ENCODE measurements at places on chromosomes 1 and 21.

- DNase-seq = no peak
Measured at GRCh38 chr1:201421041-201421440, 489 bp downstream of the TNNI1 start.

- DNase-seq = no peak
Measured at GRCh38 chr1:32491386-32491785, 26.5 kb downstream of the ZBTB8B start.

- no peak for DNase-seq
Measured at GRCh38 chr1:167794043-167794442, 72.3 kb downstream of the MPZL1 start.

- no peak for DNase-seq
Measured at GRCh38 chr1:81672766-81673165, 128.0 kb upstream of the ADGRL2 start.

- no peak for DNase-seq
Measured at GRCh38 chr1:197197430-197197997, 51.0 kb upstream of the ASPM start.

GRCh38 chr1:35315649-35316048 lies 47.1 kb downstream of the ZMYM4 start:
- DNase-seq = no peak

- no peak for DNase-seq
Measured at GRCh38 chr1:37041483-37041882, 7.2 kb upstream of the GRIK3 start.

DNA sequence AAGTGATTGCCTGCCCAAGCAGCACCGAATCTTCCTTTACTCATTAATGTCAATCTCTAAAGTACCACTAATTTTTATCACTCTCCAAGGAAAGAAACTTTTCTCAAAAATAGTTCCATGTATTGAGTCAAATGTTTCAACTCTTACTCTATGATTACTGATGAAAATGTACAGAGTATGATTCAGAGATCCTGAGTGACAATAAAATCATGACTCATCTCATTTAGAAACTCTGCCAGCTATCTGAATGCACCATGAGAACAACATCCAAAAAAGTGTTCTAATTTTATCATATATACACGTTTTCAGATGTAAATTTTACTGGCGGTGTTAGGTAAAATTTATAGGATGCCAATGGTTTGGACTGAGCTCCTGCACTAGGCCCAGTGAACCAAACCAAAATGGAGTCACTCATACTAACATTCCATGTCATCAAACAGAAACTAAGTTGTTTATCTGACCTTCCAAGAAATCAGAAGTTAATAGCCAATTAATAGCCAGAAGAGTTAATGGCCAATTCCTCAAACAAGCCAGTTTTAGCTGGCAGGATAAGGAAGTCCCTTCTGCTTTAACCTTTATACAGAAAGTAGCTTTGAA lies 22.6 kb downstream of the PLPPR5 start:
- no peak for DNase-seq

DNA sequence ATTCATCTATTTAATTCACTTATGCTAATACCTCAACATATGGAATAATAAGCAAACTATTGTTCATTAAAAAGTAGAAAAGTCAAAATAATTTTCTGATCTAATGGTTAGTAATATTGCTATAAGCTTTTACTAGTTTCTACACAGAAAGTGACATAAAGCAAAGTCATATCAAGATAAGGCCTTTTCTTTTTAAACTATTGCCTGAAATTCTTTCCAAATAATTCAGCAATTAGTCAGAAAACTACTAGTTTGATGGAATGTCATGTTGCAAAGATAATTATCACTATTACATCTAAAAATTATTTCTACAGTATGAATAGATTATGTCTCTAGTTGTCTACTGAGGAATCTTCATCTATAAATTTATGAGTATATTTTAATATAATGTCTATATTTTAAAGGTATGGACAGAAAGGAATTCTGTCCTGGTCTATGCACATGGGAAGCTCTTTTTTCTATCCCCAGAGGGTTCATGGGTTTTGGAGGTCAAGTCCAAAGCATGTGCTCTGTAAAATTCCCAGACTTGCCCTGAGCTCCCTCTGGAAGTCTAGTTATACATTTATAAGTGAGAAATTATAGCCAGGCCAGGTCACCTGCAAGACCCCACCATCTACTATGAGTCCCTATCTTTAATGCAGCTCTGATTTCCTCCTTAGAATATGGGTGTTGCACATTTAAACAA lies 84.6 kb upstream of the DPYD start:
- DNase-seq = no peak

- DNase-seq = no peak
Measured at GRCh38 chr1:50419192-50419906, 3.9 kb downstream of the DMRTA2 start.

GRCh38 chr1:36988741-36989193 lies 45.5 kb downstream of the GRIK3 start:
- DNase-seq = no peak

- no peak for DNase-seq
Measured at GRCh38 chr1:44089371-44090048, 29.1 kb upstream of the KLF17 start.

DNA sequence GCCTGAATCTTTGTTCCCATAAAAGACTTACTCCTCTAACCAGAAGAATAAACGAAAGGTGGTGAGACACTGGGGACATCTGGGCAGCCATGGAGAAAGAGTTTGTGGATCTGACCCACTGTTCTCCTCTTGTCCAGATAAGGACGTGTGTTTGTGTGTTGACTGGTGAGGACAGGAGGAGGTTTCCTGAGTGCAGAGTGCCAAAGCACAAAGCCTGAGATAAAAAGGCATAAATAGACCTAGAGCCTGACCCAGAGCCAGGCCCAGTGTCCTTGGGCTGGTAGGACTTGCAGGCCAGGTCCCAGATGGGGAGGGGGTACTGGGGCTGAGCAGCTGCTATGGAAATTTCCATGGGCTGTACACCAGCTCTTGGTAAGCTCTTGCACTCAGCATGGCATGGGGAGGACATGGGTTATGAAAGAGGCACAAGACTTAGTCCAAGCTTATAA lies 19.6 kb upstream of the COQ8A start:
- DNase-seq = no peak

GRCh38 chr1:235266325-235266724 lies 61.7 kb downstream of the ARID4B start:
- DNase-seq = no peak

DNA sequence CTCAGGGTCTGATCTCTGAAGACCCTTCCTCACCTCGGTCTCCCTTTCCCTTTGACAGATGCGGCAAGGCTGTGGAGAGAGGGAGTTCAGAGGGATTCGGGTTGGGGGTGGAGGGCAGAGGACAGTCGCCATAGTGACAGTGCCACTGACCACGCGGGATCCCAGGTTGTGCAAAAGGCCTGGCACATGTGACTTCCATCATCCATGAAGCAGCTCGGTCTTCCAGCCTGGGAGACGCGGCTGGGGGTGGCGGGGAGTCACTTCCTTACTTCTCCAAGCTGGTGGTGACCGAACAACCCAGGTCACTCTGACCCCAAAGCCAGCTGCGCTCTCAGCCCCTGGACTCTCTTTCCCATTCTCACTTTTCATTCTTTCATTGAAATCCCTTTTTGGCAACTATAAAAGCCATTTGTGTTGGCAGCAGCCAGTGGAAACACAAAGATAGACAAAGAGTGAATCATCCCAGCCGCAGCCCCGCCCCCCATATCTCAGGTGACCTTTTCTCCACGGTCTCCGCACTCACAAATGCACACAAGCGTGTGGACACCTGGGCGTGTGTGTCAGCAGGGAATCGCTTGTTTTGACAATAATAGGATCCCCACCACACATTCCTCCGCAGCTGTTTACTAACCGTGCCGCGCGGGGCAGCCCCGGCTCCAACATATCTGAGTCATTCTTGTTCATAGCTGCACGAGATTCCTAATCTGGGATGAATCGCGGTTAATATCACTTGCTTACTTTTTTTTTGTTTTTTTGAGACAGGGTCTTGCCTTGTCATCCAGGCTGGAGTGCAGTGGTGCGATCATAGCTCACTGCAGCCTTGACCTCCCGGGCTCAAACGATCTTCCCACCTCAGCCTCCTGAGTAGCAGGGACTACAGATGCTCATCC lies 68.3 kb downstream of the DHRS3 start:
- no peak for DNase-seq

GRCh38 chr1:197065559-197065958 lies 1.5 kb downstream of the F13B start:
- no peak for DNase-seq

- no peak for DNase-seq
Measured at GRCh38 chr1:82921759-82922158, 1077.2 kb downstream of the TTLL7 start.

- no peak for DNase-seq
Measured at GRCh38 chr1:214414691-214415090, 133.7 kb downstream of the SMYD2 start.

DNA sequence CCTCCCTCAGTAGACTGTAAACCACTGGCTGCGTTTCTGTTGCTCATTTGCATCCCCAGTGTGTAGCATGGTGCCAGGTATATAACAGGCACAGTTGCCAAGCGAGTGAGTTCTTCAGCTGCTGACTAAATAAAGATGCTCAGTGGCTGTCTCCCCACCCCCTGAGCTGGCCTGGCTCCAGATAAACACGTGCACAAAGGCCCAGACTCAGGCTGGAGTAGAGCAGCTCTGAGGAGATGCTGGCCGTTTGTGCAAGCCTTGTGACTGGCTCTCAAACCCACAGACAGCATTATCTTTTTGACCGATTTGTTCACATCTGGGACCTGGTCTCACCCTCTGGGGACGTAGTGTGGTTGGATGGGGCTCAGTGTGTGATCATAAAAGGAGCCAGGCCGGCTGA lies 7.1 kb downstream of the CHRNB2 start:
- no peak for DNase-seq

GRCh38 chr1:80076469-80076868 lies 1069.9 kb upstream of the ADGRL4 start:
- no peak for DNase-seq

- no peak for DNase-seq
Measured at GRCh38 chr1:185906186-185906585, 172.0 kb downstream of the HMCN1 start.

GRCh38 chr1:17795081-17795809 lies 40.1 kb downstream of the ACTL8 start:
- DNase-seq = no peak

DNA sequence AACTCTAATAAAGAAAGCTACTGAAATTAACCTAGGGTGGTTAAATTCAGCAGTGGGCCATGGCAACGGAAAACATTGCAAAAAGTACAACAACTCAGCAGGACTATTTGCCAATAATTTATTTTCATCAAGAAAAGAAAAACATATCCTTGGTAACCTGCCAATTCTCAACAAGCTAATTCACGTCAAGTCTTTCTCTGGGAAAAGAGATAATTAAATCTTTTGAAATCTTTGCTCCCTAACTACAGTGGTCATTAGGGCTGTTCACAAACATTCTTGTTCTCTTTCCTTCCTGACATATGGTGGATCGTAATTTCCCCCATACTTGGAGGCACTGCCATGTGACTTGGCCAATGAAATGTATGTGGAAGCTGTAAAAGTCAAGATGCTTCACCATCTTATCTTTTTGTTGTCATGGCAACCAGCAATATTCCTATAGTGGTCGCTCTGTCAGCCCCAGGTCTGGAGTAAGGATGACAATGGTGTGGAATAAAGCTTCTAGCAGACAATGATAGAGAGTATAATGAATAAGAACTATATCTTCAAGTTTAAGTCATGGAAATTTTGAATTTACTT lies 29.6 kb upstream of the ZNF326 start:
- no peak for DNase-seq

GRCh38 chr21:25330266-25330665 lies 277.0 kb downstream of the MRPL39 start:
- no peak for DNase-seq

DNA sequence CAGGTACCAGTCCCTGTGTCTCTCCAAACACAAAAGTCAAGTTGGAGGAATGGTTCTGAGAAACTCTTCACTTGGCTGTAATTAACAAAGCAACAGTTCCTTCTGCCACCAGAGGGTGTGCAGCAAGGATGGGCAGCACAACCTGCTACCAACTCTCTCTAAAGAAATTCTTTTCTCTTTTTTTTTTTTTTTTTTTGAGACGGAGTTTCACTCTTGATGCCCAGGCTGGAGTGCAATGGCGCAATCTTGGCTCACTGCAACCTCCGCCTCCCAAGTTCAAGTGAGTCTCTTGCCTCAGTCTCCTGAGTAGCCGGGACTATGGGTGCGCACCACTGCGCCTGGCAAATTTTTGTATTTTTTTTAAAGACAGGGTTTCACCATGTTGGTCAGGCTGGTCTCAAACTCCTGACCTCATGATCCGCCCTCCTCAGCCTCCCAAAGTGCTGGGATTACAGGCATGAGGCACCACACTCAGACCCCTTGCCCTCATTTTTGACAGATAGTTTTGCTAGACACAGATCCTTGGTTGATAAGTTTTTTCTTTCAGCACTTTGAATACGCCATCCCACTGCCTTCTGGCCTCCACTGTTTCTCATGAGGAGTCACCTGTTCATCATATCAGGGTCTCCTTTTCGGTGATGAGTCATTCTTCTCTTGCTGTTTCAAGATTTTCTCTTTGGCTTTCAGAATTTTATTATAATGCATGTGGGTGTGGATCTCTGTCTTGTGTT lies 12.1 kb upstream of the DEGS1 start:
- no peak for DNase-seq

DNA sequence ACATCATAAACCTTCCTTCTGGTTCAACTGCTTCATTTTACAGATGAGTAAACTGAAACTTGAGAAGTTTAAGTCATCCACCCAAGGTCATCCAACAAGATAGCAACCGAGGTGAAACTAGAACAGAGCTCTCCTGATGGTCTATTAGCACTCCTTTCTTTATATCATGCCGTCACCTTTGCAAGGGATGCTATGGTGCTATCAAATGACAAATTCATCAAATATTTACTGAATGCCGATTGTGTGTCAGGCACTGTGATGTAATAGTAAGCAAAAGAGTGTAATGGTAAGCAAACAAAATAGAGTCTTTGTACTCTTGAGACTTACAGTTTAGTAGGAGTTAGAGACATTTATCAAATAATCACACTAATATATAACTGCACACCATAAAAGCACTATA lies 14.0 kb upstream of the SGIP1 start:
- DNase-seq = no peak

DNA sequence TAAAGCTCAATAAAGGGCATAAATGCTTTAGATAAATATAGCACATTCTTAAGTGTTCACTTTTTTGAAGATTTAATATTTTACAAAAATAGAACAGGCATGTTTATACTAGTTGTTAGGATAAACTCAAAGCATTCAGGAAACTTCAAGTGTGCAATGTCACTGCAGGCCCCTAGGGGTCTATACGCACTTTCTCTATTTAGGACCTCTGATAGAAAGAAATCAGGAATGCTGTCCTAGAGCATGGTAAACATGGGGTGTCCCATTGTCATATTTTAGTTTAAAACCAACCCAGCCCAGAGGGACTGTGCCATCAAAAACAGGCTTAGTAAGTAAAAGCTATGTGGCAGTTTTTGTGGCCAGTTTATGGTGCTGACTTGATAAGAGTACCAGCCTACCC lies 102.2 kb downstream of the BARHL2 start:
- no peak for DNase-seq
